ENCODE measurements at places on chromosomes 1 and 21.

GRCh38 chr1:18945401-18945849 lies 11.1 kb downstream of the IFFO2 start:
- no peak for DNase-seq

DNA sequence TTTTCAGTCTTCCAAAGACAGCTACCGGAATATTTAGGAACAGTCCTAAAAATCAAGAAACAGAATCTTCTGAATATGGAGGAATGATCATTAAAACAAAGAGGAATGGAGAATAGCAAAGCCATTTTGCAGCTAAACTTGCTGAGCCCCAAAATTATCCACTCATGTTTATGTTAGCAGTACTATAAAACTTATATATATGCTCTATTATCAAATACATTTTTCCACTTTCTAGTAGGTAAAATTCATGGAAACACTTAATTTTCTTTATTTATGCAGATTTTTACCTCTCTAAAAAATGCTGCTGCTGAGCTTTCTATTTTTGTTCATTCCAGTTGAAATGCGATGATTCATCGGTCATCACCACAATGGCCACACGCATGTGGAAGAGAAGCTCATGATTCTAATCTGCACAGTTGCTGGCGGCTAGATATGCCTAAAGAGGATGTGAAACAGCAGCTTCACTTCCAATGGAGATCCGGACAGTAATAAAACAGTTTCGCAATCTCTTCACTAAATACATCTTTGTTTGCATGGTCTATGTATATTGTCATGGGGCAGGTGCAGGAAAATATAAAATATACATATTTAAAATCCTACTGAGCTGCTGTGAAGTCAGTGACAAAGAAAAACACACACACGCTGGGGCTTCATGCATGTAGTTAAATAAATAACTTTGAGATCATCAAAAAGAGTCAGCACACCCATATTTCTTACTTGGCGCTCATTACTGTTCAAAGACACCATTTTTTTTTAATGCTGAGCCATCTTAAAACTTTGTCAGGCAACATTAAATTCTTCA lies 292.2 kb downstream of the SMYD3 start:
- DNase-seq = no peak

- no peak for DNase-seq
These were observed 506 bp upstream of the SRP9 start for GRCh38 chr1:225777058-225777582.

- no peak for DNase-seq
These were observed 170.8 kb downstream of the EDEM3 start for GRCh38 chr1:184583849-184584248.

DNA sequence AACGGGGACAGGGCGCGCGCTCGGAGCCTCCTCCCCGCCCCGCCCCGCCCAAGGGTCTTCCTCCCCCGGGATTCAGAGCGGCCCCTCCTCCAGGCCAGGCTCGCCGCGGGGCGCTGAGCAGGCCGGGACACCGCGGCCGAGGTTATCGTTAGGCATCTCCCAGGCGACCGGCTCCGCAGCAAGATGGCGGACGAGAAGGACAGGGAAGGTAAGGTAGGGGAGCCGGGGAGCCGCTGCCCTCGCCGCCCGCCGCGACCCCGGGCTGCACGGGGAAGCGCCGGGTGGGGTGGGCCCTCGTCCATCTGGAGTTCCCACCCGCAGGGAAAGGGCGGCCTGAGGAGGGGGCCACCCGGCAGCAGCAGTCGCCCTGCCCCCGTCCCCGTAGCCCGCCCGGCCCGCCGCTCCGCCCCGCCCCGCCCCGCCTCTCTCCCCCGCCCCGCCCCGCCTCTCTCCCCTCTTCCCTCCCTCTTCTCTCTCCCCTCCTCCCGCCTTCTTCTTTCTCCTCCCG lies 105.9 kb upstream of the HNRNPU start:
- peak; percentile 72 for DNase-seq

- DNase-seq = no peak
These were observed 13.2 kb upstream of the SCYL3 start for GRCh38 chr1:169906938-169907337.

DNA sequence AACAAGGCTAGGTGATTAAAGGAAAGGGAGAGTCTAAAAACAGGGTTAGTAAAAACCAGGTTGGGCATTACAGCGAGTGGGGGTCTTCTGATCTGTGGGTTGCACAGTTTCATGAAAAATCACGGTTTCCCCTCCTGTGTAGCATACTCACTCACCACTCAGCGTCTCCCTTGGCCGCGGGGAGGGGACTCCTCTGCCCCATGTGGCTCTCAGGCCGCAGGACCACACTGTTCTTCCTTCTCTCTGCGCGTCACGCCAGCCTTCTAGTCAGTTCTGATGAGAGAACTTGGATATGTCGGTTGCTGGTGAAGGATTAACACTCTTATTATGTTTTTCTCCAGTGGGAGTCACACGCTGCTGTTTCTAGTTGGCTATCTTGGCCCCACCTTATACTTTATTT lies 254.6 kb upstream of the LRRC7 start:
- DNase-seq = no peak

DNA sequence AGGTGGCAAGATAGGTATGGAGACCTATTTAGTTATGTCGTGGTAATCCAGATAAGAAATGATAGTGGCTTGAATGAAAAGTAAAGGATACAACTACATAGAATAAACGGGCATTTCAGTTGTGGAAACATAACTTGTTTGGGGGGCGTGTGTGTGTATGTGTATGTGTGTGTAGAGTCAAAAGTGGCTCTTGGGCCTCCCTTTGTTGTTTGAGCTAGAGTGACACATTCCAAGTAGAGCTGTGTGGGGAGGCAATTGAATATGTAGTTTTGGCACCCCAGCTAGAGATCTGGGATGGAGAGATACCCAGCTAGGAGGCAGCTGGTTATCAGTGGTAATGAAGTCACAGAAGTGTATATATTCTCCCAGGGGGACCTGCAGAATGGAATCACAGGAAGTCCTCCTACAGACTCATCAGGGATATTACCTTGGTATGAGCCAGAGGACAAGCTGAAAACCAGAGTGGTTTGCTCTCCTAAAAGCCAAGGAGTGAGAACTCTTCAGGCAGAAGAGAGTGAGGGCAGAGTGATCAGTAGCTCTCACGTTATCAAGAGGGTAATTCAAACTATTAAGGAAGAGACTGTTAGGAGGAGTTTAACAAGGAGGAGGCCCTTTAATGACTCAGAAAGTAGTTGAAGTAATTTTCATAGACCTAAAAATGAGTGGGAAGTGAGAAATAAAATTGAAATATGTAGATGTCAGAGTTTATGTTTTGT lies 5.1 kb downstream of the CR1L start:
- DNase-seq = no peak

GRCh38 chr1:193118803-193119730 lies 2.8 kb upstream of the CDC73 start:
- DNase-seq = no peak

DNA sequence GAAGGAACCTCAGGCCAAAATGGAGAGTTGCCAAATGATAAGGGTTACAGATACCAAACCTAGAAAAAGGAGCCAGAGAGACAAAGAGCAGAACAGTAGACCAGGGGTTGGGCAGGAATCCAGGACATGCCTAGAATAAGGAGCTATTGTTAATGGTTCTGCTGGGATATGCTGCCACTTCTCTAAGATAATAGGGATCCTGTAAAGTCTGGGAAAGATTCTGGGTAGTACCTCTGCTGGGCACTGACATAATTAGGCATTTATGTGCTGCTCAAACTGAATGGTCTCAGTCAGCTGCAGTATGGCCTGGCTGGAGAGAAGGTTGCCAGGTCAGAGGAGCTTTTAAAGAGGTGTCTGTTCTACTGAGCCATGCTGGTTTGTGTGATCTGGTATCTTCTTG lies 19.9 kb upstream of the NRIP1 start:
- no peak for DNase-seq

- no peak for DNase-seq
These were observed 13.1 kb upstream of the VAMP4 start for GRCh38 chr1:171754971-171755370.

DNA sequence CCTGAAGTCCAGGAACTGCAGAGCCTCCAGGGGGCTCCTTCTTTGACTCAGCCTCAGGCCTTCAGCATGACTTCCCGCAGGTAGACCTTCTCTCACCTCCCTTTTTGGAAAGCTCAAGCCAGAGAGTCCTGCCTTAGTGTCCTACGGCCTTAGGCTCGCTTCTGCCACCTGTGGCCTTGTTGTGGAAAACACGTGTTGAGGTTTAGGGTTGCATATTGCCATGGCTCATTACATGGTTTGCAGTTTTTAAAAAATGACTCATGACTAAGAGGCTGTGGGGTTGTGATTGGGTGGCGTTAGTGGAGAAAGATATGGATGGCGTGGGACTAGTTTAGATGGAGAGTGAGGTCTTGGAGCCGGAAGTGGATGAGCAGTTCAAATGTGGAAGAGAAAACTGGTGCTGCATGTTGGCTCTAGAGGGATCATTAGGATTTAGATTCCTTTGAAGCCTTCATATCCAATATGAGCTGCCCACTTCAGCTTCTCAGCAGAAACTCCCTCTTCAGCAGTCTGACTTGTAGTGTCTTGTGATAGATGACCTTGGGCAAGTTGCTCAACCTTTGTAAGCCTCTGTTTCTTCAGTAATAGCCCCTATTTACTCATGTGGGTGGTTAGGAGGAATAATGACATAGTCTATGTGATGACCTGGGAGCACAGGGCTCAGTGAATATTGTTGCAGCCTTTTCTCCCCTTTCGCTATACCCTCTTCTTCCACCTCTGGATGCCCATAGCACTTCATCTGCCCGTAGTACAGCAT lies 6.5 kb upstream of the FGGY start:
- DNase-seq = no peak

GRCh38 chr21:42518215-42518614 lies 4.6 kb downstream of the SLC37A1 start:
- no peak for DNase-seq

DNA sequence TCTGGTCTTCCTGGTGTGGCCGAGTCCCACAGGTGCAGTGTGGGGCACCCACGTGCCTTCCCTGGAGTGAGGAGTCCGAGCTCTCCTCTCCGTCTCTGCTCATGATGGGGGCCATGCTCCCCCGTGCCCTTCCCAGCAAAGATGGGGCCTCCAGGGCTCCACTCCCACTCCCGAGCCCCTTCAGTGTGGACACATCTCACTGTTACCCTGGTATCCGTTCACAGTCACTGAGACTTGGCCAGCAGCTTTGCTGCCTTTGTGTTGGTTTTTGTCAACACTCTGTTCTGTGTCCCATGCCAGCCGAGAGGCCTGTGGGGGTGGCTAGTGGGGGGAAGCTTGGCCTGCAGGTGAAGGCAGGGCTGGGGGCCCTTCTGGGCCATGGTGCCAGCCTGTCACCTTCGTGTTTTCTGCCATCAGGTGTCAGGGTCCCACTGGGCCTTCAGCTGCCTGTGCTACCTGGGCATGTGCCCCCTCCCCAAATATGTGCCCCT lies 46.9 kb upstream of the POFUT2 start:
- DNase-seq = no peak

DNA sequence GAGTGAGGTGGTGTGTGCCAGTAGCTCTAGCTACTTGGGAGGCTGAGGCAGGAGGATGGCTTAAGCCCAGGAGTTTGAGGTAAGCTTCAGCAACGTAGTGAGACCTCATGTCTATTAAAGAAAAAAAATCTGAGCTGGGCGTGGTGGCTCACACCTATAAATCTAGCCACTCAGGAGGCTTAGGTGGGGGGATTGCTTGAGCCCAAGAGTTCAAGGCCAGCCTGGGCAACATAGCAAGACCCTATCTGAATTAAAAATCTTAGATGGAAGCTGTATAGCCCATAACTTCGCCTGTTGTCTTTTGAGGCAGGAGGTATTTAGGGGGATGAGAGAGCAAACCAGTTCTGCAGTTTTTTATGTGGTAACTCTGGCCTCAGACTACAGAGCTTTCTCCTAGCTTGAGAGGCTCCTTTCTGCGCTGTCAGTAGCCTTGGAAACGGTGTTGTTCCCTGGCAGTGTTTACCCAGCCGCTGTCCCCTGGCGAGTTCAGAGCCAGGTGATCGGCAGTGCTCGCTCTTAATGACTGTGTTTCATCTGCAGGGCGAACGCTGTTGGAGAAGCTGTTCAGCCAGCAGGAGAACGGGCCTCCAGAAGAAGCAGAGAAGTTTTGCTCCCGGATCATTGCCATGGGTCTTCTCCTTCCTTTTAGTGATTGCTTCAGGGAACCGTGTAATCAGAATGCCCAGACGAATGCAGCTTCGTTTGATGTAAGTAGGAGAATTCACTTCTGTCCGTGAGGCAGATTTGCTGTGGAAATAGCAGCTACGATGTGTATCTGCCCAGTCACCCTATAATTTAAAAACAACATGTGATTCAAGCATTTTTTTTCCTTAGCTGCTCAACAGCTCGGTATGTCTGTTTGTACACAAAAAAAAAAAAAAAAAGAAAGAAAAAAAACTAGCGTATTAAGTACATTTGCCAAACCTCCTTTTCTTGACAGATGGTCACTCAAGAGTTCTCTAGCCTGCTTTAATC lies 31.2 kb downstream of the FMN2 start:
- no peak for DNase-seq

- no peak for DNase-seq
These were observed 79.2 kb downstream of the TYW3 start for GRCh38 chr1:74812180-74812541.

- no peak for DNase-seq
These were observed 5.7 kb upstream of the PEF1 start for GRCh38 chr1:31650161-31651088.

GRCh38 chr1:183200451-183200850 lies 14.4 kb downstream of the LAMC2 start:
- no peak for DNase-seq

GRCh38 chr21:15841856-15842564 lies 112.2 kb downstream of the USP25 start:
- DNase-seq = no peak

DNA sequence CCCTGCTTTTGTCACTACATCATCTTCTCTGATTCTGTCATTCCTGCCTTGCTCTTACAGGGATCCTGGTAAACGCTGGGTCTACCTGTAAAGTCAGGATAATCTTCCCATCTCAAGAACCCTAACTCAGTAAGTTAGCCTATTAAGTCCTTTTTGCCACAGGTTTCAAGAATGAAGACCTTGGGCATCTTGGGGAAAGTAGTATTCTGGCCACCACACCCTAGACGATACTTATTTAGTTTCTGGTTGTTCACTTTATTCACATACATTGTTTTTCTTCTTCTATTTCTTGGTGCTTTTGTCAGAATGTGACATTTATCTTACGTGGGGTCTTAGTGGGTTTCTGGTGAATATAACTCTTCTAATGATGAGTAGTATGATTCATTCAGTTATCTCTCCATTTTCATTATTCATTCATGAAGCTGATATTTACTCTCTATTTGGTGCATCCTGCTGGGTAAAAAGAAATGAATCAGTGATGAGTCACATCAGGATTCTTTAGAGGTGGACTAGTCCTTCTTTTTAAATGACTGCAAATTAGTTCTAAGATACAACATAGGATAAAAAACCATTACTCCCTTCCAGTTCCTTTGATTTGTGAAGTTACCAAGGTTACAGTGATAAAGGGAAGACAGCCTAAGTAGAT lies 514.4 kb upstream of the B3GALT2 start:
- DNase-seq = no peak

DNA sequence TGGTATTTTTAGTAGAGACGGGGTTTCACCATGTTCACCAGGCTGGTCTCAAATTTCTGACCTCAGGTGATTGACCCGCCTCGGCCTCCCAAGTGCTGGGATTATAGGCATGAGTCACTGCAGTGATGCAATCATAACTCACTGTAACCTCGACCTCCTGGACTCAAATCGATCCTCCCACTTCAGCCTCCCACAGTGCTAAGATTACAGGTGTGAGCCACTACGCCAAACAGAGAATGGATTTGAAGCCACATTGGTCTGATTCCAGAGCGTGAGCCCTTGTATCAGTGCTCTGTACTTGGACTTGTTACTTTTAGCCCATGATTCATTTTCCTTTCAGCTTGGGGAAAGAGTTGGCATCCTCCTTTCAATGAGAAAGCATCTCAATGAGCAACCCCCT lies 14.9 kb upstream of the ZNF683 start:
- no peak for DNase-seq
